A549 treated with AZD2906 at 1 μM for 4 hours (cell line): ENCODE measurements at places on chromosomes 16 and 17. TPM values are rescaled to one million over a fixed set of nuclear protein-coding genes. Genes with fewer than 3 reads are reported as not detected.

ABCC11 gene
- 0.05 to 0.25 TPM (median 0.08 TPM) in 5 replicates for total RNA-seq

KRTAP4-9 gene
- total RNA-seq = not detected in 5 replicates

TP53TG3C gene
- 0.58 TPM in 1 of 5 replicates, not detected in the others for total RNA-seq

DOC2B gene
- total RNA-seq = 2.0 to 2.9 TPM (median 2.2 TPM) in 5 replicates

RNF222 gene
- not detected in 5 replicates for total RNA-seq

NAGS gene
- total RNA-seq = 1.1 to 1.4 TPM (median 1.2 TPM) in 5 replicates

NPIPA2 gene
- 0.80 to 1.8 TPM (median 1.1 TPM) in 5 replicates for total RNA-seq

PNMT gene
- total RNA-seq = 0.10 to 0.68 TPM (median 0.63 TPM) in 5 replicates

TBC1D3G gene
- total RNA-seq = not detected in 5 replicates

ADGRG3 gene
- 0.44 to 0.69 TPM (median 0.66 TPM) in 5 replicates for total RNA-seq

KRT36 gene
- 0.05 TPM in 1 of 5 replicates, not detected in the others for total RNA-seq

RGS9 gene
- 6.4 to 7.4 TPM (median 6.9 TPM) in 5 replicates for total RNA-seq

SLC9A5 gene
- 1.0 to 1.8 TPM (median 1.4 TPM) in 5 replicates for total RNA-seq

TEKT5 gene
- 0.18 TPM in 1 of 5 replicates, not detected in the others for total RNA-seq

FBRS gene
- 28.4 to 43.5 TPM (median 42.0 TPM) in 5 replicates for total RNA-seq

HAGHL gene
- total RNA-seq = 17.6 to 20.2 TPM (median 18.6 TPM) in 5 replicates

MILR1 gene
- 1.3 to 2.1 TPM (median 1.5 TPM) in 5 replicates for total RNA-seq

HSD17B2 gene
- total RNA-seq = 0.06 to 0.09 TPM in 2 of 5 replicates, not detected in the others

EPX gene
- total RNA-seq = 0.03 TPM in 1 of 5 replicates, not detected in the others

C16orf89 gene
- 0.18 TPM in 1 of 5 replicates, not detected in the others for total RNA-seq

SLC38A8 gene
- total RNA-seq = 0.09 TPM in 1 of 5 replicates, not detected in the others

GPR139 gene
- not detected in 5 replicates for total RNA-seq

CLEC18B gene
- 0.03 to 0.23 TPM (median 0.20 TPM) in 5 replicates for total RNA-seq

TBX4 gene
- 0.15 to 0.27 TPM (median 0.18 TPM) in 5 replicates for total RNA-seq

FOXL1 gene
- 1.3 to 2.1 TPM (median 2.0 TPM) in 5 replicates for total RNA-seq
